ENCODE measurements at places on chromosomes 6 and 20. TPM values are rescaled to one million over a fixed set of nuclear protein-coding genes. Genes with fewer than 3 reads are reported as not detected.

DNA sequence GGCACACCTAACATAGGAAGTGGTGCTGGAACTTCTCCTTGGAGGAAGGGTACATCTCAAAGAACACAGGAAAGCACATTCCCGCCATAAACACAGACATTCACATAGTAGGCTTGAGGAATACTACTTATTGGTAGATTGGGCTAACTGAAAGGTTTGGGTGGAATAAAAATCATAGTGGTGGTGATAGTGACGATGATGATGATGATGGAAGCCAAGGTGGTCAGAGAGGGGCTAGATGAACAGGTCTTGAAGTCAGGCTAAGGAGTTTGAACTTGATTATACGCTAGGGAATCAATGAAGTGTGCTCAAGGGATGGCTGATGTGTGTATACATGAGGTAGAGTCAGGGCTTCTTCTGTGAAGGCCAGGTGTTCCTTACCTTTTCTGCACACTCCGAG lies 12.0 kb upstream of the PLEKHG1 start:
- no peak for DNase-seq

- no peak for DNase-seq
Observed at GRCh38 chr20:40524071-40524470, 165.0 kb downstream of the MAFB start.

DNA sequence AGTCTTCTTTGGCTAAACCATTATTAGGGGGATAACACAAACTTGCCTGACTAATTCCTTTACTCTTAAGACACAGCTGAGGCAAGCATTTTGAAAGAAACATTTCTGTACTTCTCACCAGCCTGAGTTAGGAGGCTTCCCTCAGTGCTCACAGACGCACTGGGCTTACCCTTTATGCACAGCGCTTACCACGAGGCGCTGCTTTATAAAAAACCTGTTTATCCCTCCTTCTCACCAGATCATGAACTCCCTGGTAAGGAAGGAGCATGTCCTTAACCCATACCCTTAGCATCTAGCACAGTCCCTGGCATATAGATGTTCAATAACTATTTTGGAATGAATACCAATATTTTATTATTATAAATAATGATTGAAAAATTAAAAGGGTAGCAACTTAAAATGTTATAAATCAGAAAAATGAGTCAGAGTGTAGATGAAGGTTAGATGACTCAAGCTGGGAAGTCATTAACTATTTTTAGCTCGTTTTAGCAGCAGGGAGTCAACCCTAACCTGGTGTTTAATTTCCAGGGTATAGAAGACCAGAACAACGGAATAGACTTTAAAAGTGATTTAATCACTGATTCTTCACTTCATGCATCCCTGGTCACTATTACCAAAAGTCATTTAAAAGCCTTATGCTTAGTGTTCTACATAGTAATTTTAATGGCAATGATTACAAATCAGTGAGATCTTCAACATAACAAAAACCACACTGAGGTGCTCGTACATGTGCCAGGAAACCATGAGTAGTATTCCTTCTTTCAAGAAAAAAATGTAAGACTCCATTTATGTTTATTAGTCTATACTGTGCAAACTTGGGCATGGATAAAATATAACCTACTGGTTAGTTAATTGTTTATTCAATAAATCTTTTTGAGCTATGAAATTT lies 4.1 kb upstream of the TPD52L1 start:
- no peak for DNase-seq

- no peak for DNase-seq
Observed at GRCh38 chr6:159301810-159302593, 132.8 kb downstream of the FNDC1 start.

DNA sequence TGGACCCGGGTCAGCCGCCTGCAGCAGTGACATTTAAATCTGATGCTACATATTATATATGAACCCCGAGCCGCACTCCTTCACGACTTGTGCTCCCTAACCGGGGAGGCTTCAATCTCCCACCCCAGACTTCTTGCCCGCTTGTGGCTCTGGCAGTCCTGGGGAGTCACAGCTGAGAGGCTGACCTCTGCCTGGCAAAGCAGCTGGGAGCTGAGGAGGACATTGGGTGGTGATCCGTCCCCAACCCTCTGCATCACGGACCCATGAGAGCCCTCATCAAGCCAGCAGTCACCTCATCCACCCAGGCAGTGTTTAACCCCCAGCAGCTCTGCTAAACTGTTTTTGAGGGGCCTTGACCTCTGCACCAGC lies 33.7 kb upstream of the CDH22 start:
- DNase-seq, result no peak

The PRKN gene
- 2.5 TPM for polyA plus RNA-seq

DNA sequence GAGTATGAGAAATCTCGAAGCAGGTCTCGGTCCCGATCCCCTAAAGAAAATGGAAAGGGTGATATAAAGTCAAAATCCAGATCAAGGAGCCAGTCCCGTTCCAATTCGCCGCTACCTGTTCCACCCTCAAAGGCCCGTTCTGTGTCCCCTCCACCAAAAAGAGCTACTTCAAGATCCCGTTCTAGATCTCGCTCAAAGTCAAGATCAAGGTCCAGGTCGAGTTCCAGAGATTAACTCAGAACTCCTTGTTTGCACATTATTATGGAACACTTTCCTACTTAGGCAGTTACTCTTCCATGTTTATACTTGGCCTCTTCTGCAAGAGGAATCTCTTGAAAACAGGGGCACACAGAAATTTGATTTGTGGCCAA lies 3.1 kb downstream of the SRSF6 start:
- no peak for DNase-seq

DNA sequence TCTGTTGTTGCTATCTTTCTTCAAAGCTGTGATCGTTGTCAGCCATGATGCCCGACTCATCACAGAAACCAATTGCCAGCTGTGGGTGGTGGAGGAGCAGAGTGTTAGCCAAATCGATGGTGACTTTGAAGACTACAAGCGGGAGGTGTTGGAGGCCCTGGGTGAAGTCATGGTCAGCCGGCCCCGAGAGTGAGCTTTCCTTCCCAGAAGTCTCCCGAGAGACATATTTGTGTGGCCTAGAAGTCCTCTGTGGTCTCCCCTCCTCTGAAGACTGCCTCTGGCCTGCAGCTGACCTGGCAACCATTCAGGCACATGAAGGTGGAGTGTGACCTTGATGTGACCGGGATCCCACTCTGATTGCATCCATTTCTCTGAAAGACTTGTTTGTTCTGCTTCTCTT lies 19.3 kb downstream of the ABCF1 start:
- no peak for DNase-seq

- DNase-seq, result no peak
Observed at GRCh38 chr6:151870375-151870774, 62.9 kb downstream of the ESR1 start.

DNA sequence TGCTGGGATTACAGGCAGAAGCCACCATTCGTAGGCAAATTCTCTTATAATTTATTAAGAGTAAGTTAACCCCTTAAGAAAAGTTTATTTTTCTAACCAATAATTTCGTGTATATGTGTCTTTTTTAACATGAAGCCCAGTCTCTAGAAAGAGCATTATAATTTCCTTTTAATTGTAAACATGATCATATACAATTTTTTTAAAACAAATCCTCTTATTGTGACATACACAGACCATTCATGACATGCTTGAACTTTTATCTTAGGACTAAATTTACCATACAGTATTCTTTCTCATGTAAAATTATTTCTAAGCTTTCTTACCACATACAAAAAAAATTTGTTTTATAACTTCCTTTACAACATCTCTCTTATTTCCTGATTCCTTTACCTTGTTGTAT lies 6.7 kb downstream of the ACOT13 start:
- DNase-seq, result no peak

DNA sequence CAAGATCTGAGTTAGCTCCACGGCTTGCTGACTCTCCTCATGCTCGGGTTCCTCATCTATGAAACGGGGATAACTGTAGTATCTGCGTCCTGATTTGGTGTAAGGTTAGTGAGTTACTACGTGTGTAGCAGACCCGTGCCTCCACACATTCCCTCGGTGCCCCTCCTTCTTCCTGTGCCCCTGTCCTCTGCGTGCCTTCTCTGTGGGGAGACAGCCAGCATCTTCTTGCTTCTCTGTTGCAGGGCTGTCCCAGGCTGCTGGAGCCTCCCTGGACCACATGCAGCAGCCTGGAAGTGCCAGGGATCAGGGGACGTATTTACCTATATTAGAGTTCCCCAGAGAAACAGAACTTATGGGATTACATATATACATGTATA lies 128.6 kb upstream of the PRND start:
- DNase-seq, result no peak

The JPH2 gene
- 19.4 TPM for polyA plus RNA-seq

DNA sequence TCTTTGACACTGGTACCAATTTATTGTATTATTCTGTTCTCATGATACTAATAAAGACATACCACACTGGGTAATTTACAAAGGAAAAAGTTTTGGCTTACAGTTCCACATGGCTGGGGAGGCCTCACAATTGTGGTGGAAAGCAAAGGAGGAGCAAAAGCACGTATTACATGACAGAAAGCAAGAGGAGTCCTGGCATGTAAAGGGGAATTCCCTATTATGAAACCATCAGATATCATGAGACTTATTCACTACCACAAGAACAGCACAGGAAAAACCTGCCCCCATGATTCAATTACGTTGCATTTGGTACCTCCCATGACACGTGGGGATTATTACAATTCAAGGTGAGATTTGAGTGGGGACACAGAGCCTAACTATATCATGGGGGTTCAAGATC lies 43.4 kb downstream of the SLC22A2 start:
- no peak for DNase-seq

The MRS2 gene
- 12.4 TPM for polyA plus RNA-seq
